GM04504 (cell line): ENCODE measurements at places on chromosomes 1 and 21.

DNA sequence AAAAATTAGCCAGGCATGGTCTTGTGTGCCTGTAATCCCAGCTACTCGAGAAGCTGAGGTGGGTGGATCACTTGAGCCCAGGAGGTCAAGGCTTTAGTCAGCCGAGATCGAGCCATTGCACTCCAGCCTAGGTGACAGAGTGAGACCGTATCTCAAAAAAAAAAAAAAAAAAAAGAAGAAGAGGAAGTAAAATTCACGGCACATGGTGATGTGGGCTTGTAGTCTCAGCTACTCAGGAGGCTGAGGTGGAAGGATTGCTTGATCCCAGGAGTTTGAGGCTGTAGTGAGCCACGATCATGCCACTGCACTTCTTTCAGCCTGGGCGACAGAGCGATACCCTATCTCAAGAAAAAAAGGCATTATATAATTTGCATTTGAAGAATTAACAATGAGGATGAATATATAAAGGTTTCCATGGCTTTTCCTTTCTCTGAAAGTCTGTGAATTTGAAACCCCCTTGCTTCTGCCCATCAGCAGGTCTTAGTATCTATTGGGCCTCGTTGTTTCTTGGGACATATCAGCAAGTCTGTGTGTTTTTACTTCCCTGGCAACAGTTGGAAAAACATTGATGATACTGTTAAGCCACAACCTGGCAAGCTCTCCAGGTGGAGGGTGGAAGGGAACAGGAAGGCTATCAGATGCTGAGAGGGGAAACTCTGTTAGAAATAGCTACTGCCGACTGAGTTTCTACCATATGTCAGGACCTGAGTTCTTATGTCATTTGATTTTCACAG lies 4.6 kb upstream of the PLA2G2D start:
- no peak for DNase-seq

- DNase-seq = no peak
Measured at GRCh38 chr1:245791410-245792312, 636.9 kb downstream of the KIF26B start.

- DNase-seq = no peak
Measured at GRCh38 chr1:236508593-236509027, 15.2 kb upstream of the LGALS8 start.

DNA sequence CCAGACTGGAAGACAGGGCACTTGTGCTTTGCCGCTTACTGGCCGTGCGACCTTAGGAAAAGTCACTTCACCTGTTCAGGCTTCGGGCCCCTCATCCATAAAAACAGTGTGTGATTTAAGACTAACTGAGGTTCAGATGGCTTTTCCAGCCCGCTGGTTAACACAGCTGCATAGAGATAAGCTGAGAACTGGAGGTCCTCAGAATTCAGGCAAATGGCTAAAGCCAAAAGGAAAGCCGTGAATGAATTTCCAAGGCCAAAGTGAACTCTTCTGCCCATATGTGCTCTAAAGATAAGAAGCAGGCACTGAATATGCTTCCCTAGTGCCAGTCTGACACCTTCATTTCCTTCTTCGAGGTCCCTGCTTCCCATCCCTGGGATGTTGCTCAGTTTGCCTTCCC lies 23.5 kb upstream of the SARS1 start:
- DNase-seq = no peak

- no peak for DNase-seq
Measured at GRCh38 chr21:40176724-40177123, 309.5 kb downstream of the PCP4 start.

DNA sequence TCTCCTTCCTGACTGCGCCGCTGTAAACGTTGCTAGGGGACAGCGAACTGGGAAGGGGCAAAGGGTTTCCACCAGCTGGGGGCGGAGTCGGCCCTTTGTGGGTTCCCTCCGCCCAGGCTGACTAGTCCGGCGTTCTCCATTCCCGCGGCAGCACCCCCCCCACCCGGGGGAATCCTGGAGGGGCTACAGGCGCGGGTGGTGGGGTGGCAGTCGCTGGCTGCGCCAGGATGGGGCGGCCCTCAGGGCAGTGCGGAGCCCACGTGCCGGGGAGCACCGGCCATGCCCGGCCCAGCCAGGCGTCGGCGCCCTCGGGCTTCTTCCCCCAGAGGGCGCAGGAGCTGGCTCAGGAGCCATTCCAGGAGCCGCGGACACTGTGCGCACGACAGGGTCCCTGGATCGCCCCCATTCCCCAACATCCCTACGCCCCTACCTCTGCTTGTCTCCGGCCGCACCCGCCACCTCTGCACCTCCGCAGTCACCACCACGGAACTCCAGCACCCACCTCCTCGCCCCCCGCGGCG lies 476 bp downstream of the BATF3 start:
- DNase-seq = no peak

- DNase-seq = no peak
Measured at GRCh38 chr1:99472893-99473292, 173.0 kb upstream of the PALMD start.

GRCh38 chr1:115810609-115811008 lies 30.3 kb downstream of the NHLH2 start:
- DNase-seq = no peak

- no peak for DNase-seq
Measured at GRCh38 chr21:46150491-46151121, 4.8 kb downstream of the FTCD start.

DNA sequence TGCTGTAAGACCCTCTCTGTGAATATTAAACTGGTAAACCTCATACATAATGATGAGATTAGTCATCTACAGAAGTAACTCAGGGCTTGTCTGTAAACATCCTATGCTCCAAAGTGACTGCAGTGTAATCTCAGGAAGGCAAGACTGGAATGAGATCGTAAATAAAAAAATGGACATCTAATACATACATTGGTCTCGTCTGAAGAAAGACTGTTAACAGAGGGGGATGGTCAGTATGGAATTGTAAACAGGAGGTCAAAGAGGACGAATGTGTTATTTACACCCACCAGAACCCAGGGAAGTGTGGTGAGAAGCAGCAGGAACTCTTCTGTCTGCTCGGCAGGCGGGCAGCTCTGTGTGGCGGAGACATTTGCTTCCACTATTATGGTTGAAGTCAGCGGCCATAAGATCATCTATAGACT lies 51.4 kb downstream of the DISC1 start:
- DNase-seq = no peak

GRCh38 chr1:193415256-193415655 lies 228.8 kb upstream of the B3GALT2 start:
- no peak for DNase-seq

- no peak for DNase-seq
Measured at GRCh38 chr1:192272732-192273131, 44.1 kb upstream of the RGS21 start.

- no peak for DNase-seq
Measured at GRCh38 chr21:31837618-31838390, 35.0 kb upstream of the HUNK start.

DNA sequence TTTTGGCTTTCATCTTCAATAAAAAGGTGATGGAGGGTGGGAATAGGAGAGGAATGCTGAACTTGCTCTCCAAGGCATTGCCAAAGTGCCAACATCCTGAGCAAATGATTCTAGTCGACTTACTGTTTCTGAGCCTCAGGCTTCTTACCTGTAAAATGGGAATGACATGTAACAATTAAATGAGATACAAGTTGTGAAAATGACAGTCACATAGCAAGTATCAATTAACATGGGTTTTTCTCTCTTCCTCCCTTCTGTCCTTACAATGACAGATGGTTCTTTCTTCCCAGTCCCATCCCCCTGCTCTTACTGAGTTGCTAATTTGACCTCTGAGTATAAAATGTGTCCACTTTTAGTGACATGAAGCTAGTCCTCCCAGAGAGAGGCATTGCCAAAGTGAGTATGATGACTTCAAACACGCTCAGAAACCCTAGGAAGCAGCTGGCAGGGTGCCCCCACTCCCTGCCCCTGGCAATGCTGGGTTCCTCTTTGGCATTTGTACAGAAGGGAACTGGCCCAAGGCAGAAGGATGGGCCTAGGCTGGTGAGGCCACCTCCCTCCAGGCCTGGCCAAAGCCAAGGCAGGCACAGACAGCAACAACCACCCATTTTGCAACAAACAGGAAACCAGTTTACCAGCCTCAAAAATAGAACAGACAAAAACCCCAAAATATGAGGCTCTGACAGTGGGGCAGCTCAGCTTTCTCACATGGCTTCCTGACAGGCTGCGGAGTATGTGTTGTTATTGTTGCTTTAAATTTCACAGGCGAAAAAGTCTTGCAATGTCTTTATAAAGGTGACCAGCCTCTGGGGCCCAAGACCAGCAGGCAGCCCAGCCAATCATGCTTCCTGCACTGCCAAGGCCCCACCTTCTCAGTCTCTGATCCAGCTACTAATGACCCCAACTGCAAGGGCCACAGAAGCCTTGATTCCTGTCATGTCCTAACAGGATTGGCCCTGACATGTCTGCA lies 115.9 kb downstream of the HIVEP3 start:
- no peak for DNase-seq

GRCh38 chr21:42465803-42466127 lies 30.3 kb downstream of the RSPH1 start:
- no peak for DNase-seq

DNA sequence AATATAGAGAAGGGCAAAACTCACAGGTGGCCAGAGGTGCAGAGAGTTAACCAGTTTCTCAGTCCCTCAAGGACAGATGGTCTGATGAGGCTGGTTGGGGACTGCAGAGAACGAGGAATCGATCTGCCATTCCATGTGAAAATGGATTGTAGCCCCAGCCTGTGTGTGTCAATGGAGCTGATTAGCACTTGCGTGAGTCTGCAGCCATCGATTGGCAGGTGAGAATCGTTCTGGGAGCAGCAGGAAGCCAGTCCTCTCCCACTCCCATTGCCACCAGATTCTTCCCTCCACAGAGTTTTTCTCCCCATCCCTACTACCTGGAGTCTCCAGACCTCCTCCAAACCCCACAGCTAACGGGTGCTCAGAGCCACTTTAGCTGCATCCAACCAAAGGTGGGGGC lies 18.3 kb upstream of the PSMB2 start:
- no peak for DNase-seq

- DNase-seq = no peak
Measured at GRCh38 chr1:23899070-23899469, 14.1 kb downstream of the CNR2 start.
